ENCODE measurements at places on chromosomes 12 and 14.

DNA sequence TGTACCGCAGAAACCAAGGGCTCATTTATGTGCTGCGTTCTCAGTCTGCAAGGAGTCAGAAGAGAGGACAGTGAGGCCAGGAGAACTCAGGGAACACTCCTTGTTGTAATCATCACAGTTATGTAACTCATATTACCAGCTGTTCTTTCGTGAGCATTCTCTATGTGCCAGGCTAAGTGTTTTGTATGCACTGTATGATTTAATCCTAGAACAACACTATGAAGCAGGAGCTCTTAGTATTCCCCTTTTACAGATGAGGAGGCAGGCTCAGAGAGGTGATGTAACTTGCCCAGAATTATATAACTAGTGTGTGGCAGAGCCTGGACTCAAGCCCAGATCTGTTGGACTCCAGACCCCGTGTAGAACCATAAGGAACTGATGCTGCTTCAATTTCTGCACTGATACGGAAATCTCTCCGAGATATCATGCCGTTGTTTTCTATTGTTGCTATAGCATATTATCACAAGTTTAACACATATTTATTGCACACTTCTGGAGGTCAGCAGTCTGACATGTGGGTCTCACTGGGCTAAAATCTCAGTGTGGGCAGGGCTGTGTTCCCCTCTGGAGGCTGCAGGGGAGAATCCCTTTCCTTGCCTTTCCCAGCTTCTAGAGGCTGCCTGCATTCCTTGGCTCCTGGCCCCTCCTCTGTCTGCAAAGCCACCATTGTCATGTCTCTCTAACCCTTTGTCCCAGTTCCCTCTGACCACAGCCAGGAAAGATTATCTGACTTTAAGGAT is 16.3 kb upstream of the CD9 start:
- DNase-seq: no peak

DNA sequence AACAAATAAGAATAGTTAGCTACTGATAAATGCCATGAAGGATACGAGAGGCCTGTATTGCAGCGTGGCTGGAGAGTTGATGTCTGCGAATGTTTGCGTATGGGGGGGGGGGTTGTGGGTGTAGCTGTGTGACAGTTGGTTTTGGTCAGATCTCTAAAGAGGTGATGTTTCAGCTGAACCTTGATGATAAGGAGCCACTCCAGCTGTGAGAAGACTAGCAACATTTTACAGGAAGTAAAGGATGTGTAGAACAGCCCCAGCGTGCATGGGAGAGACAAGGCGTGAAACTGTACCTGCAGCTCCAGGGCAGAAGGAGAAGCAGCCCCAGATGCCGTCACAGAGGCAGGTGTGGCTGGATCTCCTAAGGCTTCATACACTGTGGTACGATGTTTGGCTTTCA is 416.9 kb downstream of the TMEM132D start:
- DNase-seq: no peak

GRCh38 chr12:107366322-107366721 is 273.0 kb upstream of the CRY1 start:
- DNase-seq: no peak

GRCh38 chr12:43694879-43695278 is 63.7 kb downstream of the PUS7L start:
- DNase-seq: no peak

- DNase-seq: peak; percentile 61
Observed at GRCh38 chr12:20950248-20950647, 139.7 kb downstream of the SLCO1B3 start.

- peak; percentile 65 for DNase-seq
Observed at GRCh38 chr12:71639341-71639760, 24.3 kb downstream of the ZFC3H1 start.

Measured in RKO (cell line).